ENCODE measurements at places on chromosomes 2 and 18. TPM values are rescaled to one million over a fixed set of nuclear protein-coding genes. Genes with fewer than 3 reads are reported as not detected.
A peak's percentile ranks its signal among the peaks of the same experiment; 100 is the strongest.

DNA sequence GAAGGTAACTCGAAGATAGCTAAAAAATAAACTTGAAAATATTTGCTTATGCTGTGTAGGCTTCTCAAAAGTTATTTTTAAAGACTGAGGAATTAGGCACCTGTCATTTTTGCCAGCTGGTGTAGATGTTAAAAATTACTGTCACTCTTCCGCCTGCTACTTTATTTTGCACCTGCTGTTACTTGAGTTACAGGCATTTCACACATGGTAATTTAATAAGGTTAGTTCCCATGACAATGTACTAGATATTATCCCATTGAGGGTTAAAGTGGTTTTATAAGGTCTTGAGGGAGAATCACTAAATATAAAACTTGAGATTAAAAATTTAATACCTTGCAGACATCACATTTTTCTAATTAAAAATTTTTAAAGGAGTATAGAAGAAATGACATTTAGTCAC is 26.6 kb downstream of the MYL1 start:
- no peaks in the 10 kb centered on the region for H3K4me1 ChIP-seq
- no peak for DNase-seq
- H3K27ac ChIP-seq = no peak overlapping the region
- peaks cover 16% of the 10 kb centered on the region for H3K27me3 ChIP-seq

SMYD1 gene
- total RNA-seq = not detected

DNA sequence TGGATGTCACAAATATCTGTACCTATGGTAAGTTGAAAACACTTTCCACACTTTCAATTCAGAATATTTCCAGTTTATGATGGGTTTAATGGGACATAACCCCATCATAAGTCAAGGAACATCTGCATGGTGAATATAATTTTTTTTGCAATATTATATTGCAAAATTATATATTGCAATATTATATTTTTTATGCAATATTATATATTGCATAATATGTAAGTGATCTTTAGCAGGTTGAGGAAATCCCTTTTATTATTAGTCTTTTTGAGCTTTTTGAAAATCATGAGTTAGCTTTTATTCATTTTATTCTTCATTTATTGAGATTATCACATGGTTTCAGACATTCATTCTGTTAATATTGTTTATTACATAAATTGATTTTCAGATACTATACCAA is 342.2 kb upstream of the GALNT5 start:
- H3K27me3 ChIP-seq = no peaks in the 10 kb centered on the region
- no peak for DNase-seq
- no peaks in the 10 kb centered on the region for H3K36me3 ChIP-seq
- no peaks in the 10 kb centered on the region for H3K4me1 ChIP-seq
- H3K27ac ChIP-seq = no peak overlapping the region
- H3K4me3 ChIP-seq = no peak overlapping the region

DNA sequence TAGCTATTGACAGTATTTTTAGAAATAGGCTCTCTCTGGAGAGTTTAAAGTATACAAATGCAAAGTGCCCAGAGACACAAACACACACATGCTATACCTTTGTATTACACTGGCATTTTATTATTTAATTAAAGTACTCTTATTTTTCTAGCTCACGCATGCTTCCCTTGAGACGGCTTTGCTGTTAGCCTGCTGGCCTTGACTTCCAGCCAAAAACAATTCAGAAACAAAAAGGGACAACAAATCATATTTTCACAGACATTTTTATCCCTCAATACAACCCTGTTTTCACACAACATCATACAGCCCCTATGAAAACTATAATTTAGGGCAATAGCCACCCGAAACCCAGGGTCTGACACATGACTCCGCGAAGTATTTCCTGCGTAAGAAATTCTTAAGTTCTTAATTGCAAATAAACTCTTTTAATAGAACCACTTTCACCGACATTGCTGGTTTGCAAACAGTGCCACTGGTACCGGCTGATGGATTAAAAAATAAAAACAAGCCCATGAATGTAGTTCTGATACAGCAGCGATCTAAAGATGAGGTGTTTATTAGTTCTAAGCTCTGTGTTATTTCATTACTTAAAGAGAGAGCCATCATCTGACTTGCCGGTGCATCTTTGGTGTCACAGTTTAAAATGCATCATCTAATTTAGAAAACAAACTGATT is 185.1 kb downstream of the TCF4 start:
- no peaks in the 10 kb centered on the region for H3K27me3 ChIP-seq
- H3K4me3 ChIP-seq = no peak overlapping the region
- no peaks in the 10 kb centered on the region for H3K36me3 ChIP-seq
- H3K27ac ChIP-seq = no peak overlapping the region
- no peak for DNase-seq

ALPG gene
- not detected for total RNA-seq

MC4R gene
- not detected for total RNA-seq

GRCh38 chr2:170216981-170217380 is 39.0 kb downstream of the MYO3B start:
- H3K4me1 ChIP-seq = no peaks in the 10 kb centered on the region
- no peak for DNase-seq
- H3K27me3 ChIP-seq = no peaks in the 10 kb centered on the region

UGT1A3 gene
- total RNA-seq = not detected

DNA sequence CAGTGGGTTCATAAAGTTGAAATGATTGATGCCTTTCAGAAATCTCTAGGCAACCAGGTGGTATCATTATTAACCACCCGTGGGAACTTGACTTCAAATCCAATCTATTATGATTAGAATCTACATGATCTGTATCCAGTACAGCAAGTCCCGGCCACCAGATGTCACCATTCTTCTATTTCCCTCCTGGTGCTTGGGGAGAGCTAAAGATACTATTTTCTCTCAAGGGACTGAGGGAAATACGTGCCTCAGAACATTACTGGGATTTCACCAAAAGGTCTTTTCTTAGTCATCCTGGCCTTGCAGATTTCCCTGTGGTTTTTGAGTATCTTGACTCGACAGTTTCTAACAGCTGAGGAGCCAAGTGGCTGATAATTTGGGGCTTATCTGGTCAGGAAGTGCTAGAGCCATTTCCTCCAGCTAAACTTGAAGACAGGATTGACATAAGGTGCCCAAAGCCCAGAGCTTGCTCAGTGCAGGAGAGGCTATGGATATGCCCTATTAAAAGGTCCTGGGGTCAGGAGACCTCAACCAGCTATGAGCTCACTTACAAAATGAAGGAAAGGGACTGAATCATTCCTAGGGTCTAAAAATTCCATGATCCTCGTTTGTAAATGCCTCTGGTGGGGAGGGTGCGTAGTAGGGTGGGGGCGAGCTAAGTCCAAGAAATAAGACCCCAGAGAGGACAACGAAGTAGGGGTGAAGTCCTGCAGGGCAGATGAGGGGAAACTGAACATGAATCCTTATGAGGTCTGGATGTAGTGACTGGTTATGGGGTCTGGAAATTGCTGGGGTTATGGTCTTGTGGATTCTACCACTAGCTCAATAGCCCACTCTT is 135.4 kb upstream of the MGAT5 start:
- H3K4me3 ChIP-seq = peak overlapping the region; percentile 96
- peaks cover 35% of the 10 kb centered on the region for H3K4me1 ChIP-seq
- peak overlapping the region; percentile 25 for H3K27ac ChIP-seq
- H3K27me3 ChIP-seq = no peaks in the 10 kb centered on the region

- no peaks in the 10 kb centered on the region for H3K36me3 ChIP-seq
- no peak overlapping the region for H3K27ac ChIP-seq
- peaks cover 9% of the 10 kb centered on the region for H3K27me3 ChIP-seq
- no peak for DNase-seq
Observed at GRCh38 chr2:151306621-151307020, 17.2 kb upstream of the NMI start.

DLGAP1 gene
- not detected for total RNA-seq

REG1B gene
- not detected for total RNA-seq

DNA sequence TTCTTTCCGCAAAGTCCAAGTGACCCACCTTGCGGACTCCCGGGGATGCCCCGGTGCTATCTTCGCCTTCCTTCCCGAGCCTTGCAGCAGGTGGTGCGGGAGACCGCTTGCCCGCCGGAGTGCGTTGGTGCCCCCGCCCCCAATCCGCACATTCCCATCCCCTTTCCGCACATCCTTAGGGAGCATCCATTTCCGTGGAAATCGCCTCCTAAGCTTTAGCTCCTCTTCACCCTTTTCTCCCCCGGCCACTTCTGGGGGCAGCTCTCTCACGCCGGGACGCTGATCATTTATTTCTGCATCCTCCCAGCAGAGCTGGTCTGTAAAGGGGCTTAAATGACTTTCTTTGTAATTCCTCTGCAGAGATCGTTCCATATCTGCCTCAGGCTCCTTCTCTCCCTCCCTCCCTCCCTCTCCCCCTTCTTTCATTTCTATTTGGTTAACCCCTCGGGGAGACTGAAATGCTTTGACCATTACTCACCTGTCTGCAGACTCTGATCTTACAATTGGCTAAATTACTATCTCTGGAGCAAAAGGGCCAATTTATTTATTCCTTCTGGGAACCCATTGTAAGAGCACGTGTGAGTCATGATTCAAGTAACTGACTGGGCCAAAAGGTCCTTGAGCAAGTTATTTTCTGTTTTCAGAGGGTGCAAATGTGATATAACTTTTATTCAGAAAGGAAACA is 1.3 kb upstream of the LYPD1 start:
- peaks cover 64% of the 10 kb centered on the region for H3K27me3 ChIP-seq
- no peaks in the 10 kb centered on the region for H3K36me3 ChIP-seq
- H3K4me3 ChIP-seq = peak overlapping the region; percentile 47
- H3K4me1 ChIP-seq = peaks cover 2% of the 10 kb centered on the region

ATP6V1B1 gene
- not detected for total RNA-seq

RASGRP3 gene
- 3.7 TPM for total RNA-seq

All from naive thymus-derived CD8-positive, alpha-beta T cell (primary cell).